ENCODE measurements at places on chromosomes 4 and X.

DNA sequence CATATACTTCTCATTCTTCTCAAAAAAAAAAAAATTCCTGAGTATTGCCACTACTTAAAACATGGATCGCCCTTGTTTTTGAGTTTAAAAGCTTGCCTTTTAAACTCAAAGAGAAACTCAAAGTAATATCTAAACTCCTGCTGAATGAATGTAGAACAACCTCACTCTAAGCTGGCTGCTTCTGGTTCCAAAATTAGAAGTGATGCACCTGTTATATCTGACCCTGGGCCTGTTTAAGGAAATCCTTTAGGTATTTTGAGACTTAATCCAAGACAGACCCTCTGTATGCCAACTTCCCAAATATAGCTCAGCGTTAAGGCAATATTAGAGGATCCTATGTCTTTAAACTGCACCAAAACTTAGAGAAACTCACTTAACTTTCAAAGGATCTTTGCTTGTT is 1.8 kb upstream of the OTUD4 start:
- no peak for DNase-seq

DNA sequence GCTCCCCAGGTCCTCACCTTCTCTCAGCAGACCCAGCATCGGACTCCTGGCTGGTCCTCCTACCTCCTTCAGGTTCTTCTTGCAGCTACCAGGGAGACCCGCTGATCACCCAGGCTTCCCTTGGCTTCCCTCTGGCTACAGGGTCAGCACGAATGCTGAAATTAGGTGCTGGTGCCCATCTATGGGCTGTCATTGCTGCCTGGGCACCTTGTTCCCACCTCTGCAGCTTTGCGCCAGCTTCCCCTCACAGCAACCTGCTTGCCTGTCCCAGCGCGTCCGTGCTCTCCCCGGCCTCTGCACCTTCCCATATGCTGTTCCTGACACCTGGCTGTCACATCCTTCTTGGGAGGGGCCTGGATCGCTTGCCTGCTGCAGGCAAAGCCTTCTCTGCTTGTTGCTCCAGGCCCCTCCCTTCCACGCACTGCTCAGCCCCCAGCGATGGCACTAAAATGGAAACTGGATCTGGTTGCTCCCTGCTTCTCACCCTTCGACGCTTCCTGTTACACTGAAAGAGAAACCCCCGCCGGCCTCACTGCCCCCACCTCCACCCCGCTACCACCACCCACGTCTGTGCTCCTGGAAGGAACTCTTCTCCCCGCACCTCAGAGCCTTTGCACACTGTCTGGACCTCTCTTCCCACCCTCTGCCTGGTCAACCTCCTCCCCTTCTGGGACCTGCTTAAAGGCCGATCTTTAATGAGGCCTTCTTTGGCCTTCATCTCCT is 22.2 kb downstream of the C4orf50 start:
- DNase-seq = no peak

- DNase-seq = no peak
Measured at GRCh38 chr4:23353200-23353599, 536.6 kb downstream of the PPARGC1A start.

DNA sequence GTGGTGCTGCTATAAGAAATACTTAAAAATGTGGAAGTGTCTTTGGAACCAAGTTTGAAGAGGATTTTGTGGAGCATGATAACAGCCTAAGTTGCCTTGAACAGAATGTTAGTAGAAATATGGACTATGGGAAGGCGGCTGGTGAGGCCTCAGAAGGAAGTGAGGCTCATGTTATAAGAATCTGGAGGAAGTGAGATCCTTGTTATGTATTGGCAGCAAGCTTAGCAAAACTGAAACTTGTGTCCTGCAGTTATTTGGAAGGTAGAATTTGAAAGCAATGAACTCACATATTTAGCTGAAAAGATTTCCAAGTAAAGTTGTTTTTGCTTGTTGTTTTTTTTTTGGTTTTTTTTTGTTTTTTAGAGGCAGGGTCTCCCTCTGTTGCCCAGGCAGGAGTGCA is 13.6 kb upstream of the MED14 start:
- no peak for DNase-seq

GRCh38 chrX:16063921-16064320 is 59.4 kb upstream of the GRPR start:
- DNase-seq = no peak

DNA sequence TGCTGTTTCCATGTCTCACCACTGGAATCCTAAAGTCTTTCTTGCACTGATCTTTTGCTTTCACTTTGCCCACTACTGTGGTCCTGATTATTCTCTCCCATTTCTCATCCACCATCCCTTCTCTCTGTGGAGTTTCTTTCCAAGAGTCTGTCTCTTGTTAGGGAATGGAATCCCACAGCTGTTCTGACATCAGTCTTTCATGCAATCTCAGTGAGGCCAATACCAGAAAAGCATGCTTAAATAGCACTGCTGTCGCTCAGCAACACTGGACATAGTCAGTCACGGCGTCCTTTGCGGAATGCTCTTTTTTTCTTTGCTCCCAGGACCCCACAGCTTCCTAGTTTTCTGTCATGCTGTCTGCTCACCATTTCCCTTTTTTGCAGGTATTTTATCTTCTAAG is 20.1 kb downstream of the SLITRK4 start:
- DNase-seq = no peak

Data from activated CD8-positive, alpha-beta memory T cell treated with anti-CD3 and anti-CD28 coated beads for 48 hours (primary cell).